ENCODE measurements at places on chromosomes 5 and 9.

DNA sequence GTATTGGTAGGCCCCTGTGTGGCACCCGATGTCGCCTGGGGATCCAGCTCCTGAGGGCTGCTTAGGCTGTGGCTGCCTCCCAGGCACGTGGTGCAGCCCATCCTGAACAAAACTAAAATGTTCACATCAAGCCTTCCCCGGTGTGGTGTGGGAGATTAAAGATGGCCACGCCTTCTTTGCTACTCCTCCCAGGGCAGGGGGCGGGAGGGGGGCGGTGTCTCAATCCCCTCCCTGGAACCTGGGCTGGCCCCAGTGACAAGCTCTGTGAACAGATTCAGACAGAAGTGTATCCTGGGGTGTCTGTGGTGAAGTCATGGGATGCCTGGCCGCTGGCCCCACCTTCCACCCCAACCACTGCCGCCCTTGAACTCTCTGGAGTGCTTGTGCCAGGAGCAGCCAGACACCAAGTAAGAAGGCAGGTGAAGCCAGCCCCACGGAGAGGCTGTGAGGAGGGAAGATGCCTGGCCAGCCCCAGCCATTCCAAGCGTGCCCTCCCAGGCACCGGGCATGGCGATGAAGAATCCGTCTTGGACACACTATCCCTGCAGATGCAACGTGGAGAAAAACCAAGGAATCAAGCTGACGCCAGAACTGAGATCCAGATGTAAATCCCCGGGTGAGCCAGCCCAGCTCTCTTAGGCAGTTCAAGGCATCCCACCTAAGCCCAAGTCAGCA, 75.8 kb downstream of the AK8 start:
- no peak for DNase-seq

DNA sequence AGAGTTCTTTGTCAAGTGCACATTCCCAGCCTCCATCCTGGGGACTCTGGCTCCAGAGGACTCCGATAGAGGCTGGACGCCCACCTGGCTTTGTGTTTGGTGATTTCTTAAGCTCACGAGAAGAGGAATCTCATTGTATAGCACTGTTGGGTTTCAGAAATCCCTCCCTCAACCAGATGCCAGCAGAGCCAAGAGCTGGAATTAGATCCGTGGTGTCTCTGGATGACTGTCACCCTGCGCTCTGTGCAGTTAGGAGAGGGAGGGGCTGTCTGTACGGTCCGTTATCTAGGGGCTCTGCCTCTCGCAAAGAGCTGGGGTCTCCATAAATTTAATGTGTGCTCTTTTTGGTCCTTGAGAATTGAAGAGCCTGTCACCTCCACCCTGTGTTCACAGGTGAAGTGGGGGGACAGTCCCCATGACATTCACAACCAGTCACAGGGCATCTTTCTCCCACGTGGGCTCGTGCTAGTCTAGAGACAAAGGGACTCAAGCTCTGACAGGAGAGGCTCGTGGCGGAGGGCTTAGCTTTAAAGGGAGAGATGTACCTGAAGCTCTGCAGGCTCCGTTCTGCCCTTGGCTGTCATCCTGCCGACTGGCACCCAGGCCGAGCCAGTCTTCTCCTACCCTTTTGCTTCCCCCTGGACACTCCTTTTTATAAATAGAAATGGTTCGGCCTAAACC, 41.4 kb downstream of the FAM78A start:
- DNase-seq: no peak

GRCh38 chr5:167284222-167284890, 1007.1 kb upstream of the WWC1 start:
- peak; percentile 33 for DNase-seq

- DNase-seq: no peak
Measured at GRCh38 chr9:3008091-3008490, 164.2 kb upstream of the PUM3 start.

DNA sequence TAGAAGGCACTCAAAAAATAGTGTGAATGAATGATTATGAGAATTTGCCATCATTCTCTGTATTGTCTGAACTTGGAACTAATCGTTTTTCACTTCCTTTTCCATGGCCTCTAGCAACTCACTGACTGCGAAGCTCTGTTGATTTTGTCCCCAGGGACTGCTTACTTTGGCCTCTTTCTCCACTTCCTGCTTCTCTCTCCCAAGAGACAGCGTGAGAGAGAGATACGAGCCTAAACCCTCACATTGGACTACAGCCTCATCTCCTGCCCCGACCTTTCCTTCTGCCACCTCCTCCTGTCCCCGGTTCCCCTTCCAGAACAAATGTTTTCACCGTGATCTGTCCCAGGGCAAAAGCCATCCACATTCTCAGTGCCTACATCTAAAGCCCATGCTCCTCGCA, 300.8 kb upstream of the PANK3 start:
- DNase-seq: no peak

GRCh38 chr5:138366632-138367382, 14.3 kb downstream of the KDM3B start:
- DNase-seq: no peak

DNA sequence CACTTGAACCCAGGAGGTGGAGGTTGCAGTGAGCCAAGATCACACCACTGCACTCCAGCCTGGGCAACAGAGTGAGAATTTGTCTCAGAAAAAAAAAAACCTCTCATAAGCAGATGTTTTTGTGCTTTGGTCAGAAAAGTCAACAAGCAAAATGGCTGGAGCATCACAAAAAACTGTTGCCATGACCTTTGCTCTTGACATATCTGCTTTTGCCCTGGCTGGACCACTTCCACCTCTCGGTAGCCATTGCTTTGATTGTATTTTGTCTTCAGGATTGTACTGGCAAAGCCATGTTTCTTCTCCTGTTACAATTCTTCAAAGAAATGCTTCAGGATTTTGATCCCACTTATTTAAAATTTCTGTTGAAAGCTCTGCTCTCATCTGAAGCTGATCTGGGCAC, 67.0 kb downstream of the MTMR12 start:
- no peak for DNase-seq

- no peak for DNase-seq
Measured at GRCh38 chr9:16309469-16310271, 560.8 kb downstream of the BNC2 start.

- DNase-seq: no peak
Measured at GRCh38 chr5:151895660-151896030, 29.0 kb downstream of the GLRA1 start.

DNA sequence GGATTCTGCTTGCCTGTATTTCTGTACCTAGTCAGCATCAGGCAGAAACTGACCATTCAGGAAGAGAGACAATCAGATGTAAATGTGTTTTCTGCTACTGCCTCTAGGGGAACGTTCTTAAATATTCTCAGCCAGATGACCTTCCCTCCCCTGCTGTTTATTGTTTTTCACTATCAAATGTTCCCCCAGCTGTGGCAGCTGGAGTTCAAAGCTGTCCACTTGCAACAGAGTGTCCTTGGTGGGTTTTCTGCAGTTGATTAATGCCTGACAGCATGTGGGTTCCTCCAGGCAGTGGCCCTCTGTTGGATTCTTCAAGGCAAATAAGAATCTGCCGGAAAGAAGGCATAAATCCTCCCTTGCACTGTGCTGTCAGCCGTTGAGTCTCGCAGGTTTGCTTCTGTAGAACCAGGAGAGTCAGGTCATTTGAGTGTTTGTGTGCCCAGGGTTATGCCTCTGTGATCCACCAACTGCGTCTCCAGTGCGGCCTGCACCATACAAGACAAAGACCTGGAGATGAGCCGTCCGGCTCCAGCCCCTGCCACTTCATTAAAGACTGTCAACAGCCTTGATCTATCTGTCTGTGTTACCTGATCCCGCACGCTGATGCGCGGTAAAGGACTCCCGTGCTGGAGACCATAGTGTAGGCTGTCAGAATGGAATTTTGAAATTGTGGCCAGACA, 203.4 kb downstream of the GADD45G start:
- DNase-seq: no peak

DNA sequence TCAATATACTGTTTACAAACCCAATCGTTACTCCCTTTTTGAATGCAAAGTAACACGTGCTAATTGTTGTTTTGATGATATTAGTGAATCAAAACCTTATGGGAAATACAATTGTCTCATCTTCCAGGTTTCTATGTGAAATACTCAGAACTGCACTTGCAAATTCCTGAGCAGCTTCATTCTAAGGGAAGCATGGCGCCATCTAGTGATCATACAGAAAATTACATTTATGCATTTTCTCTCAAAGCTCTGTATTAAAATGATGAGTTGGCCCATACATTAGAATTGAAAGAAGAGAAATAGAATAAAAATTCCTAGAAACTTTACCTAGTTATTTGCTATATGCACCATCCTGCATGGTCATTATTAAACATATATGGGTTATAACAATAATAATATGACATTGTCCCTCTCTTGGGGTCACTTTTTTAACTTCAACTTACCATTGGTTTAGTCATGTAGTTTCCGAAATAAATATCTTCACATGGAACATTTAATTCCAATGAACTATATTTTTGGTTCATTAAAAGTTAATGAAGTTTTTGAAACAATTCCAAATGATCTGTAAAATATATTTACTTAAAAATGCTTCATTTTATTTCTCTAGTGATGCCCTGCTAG, 220.0 kb downstream of the PDE4D start:
- DNase-seq: peak; percentile 20

DNA sequence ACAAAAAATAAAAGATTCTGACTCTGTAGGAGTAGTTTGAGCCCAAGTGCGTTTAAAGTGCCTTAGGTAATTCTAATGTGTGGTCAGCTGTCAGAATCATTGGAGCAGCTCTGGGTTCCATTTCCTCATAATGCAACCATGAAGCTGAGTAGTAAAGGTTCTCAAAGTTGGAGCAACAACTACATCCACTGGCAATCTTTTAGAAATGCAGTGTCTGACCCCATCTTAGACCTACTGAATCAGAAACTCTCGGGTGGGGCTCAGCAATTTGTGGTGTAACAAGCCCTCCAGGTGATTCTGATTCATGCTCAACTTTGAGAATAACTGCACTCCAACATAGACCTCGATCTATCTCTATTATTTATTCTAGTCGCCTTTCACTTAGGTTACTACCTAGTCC, 7.6 kb upstream of the ALDH1A1 start:
- DNase-seq: no peak

GRCh38 chr5:179729727-179730126, 2.9 kb upstream of the MAML1 start:
- DNase-seq: no peak

DNA sequence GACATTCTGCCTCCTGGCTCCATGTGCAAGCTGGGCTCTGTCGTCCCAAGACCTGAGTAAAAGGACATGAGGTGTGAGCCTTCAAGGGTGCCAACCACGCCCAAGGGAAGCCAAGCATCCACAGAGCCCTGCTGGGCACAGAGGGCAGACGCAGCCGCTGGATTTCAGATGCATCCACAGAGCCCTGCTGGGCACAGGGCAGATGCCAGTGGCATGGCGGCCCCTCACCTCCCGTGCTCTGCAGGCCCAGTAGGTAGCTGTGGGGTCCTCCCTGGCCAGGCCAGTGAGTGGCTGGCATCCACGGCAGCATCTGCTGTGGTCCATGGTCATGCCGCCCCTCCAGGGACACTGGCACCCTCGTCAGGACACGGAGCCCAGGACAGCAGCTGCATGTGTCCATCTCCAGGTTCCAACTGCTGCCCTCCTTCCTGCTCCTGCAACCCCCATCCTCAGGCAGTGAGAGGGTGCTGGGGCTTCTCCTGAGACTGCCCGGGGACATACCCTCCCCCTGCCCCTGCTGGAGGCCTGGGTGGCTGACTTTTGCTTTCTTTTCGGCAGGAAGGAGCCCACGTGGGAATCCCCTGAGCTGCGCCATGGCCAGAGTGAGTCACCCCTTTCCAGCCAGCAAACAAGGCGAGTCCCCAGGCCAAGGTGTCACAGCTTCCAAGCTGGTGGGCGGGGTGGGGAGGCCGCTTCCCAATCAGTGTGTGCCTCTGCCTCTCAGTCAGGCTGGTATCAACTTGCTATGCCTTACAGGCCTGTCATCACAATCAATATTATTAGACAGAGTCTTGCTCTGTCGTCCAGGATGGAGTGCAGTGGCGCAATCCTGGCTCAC, 4.0 kb upstream of the TRAF2 start:
- peak; percentile 85 for DNase-seq

DNA sequence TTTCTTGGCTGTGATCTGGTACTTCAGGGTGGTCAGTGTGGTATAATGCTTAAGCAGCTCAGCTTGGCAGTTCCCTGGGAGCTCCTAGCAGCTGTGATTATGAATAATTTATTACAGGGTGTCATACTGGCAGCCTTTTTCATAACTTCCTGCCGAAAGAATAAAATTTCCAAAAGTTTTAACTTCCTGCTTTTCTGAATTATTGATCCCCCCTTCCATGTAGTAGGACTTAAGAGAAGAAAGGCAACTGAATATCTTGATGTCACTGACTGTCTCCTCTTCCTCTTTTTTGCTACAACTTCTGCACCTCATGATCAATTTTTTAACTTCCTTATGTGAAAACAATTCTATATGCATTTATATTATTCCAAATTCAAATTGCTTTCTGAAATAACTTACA, 74.3 kb upstream of the SPEF2 start:
- DNase-seq: no peak

DNA sequence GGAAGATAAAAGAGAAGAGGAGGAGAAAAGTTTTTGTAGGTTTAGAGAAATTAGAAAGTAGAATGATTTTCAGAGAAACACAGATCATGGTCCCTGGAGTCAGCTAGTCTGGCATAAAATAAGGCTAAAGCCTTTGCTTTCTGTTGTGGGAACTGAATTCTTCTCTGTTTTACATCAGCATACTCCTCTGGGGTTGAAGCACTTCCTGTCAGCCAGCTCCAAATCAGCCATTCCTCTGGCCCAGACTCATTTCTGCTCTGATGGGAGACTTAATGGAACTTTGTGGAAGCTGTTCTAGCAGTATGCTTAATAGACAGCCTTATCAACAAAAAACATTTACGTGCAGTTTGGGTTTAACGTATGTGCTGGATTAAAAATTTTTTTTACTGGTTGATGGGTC, 143.2 kb downstream of the HMHB1 start:
- no peak for DNase-seq

GRCh38 chr9:16221822-16222547, 648.5 kb downstream of the BNC2 start:
- no peak for DNase-seq

DNA sequence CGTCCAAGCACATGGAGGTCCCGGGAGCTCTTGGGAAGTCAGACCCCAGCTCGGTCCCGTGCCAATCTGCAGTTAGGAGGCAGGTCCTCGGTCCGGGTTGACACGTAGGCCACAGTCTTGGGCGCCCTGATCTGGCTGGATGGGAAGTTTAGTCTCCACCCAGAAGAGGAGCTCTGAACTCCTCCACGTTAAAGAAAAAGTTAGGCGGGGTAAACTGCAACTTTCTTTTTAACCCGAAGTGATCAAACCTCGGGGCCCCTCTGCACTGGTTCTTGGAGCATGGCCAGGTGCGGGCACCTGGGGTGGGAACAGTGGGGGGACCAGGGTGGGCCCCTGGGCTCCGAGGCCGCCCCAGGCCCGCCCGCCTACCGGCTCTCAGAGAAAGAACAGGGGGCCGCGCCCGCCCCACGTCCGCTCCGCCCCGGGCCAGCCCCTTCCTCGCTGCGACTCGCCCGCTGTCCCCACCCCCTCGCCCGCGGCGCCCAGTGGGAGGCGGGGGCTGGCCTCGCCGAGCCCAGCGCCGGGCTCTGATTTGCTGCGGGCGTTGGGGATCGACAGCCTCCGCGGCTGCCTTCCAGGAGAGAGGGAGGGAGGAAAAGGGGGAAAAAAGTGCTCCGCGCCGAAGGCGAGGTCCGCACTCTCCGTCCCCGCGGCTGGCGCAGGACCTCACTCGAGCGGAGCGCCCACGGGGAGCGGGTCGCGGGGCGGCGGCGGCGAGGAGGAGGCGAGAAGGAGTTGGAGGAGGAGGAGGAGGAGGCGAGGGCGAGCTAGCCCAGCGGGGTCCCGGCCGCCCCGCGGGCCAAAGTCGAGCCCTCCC, at the start of gene COL5A1:
Gene COL5A1, plus strand, starts transcription at position 631 of the 817 bp plus-strand sequence. CDS start 385 bp downstream, outside the sequence.
- DNase-seq: peak; percentile 96

Data from AG08396 (cell line).